ENCODE measurements at places on chromosomes 5 and 9. TPM values are rescaled to one million over a fixed set of nuclear protein-coding genes. Genes with fewer than 3 reads are reported as not detected.

The ICE1 gene
- total RNA-seq, result 64.1 TPM

The SLC38A9 gene
- 45.1 TPM for total RNA-seq

The AQP3 gene
- total RNA-seq, result 0.36 TPM

The SV2C gene
- total RNA-seq, result not detected
